Left lung (tissue), 14 donors: ENCODE measurements at places on chromosomes 5 and 9. TPM values are rescaled to one million over a fixed set of nuclear protein-coding genes. Genes with fewer than 3 reads are reported as not detected.

The TMEFF1 gene
- not detected for total RNA-seq

The C9orf152 gene
- 12.5 TPM for total RNA-seq

The LCN9 gene
- total RNA-seq = not detected

The GGTA1 gene
- total RNA-seq = 7.5 TPM

The LARP1 gene
- 126 TPM for total RNA-seq

The GPR150 gene
- 0.16 TPM for total RNA-seq

The LVRN gene
- total RNA-seq = 0.45 TPM

The C1QTNF2 gene
- 2.9 TPM for total RNA-seq

The SPAG8 gene
- total RNA-seq = 1.8 TPM

The SPINK7 gene
- not detected for total RNA-seq

The ZMAT2 gene
- 43.8 TPM for total RNA-seq

The APBA1 gene
- total RNA-seq = 2.4 TPM

The PCDHGA2 gene
- 2.0 TPM for total RNA-seq

The IL5 gene
- total RNA-seq = not detected

The COX7C gene
- total RNA-seq = 472 TPM

The NME5 gene
- total RNA-seq = 7.0 TPM
